ENCODE measurements at places on chromosomes 5 and 9.
A peak's percentile ranks its signal among the peaks of the same experiment; 100 is the strongest.

DNA sequence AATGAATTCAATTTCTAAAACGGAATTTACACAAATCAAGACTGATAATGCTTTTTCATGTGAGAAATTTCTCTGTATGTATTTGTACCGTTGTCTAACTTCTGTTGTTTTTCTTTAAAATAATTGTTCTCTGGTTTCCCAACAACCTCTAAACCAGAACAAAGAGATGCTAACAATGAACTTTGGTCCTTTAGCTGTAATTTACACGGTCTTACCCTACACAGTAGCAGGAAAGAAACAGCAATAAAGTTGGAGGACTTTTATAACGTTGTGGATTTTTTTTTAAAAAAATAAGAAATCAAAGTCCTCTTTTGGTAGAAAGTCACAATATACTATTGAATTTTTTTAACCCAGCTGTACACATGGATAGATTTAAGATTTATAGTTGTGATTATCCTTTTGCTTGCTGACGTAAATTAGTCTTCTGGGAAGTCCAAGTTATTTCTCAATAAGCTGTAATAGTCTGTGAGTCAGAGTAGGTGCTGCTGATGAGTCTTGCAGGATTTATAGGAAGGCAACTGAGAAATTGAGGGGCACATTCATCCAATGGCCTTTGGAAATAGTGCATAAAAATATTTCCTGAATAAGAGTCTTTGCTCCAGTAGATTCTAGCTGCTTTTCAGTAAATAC is 76.8 kb upstream of the PCSK1 start:
- peak; percentile 49 for DNase-seq

- no peak for DNase-seq
These were observed 64.8 kb downstream of the HMCN2 start for GRCh38 chr9:130330202-130330862.

- no peak for DNase-seq
These were observed 176.0 kb downstream of the OLFM1 start for GRCh38 chr9:135263511-135263910.

DNA sequence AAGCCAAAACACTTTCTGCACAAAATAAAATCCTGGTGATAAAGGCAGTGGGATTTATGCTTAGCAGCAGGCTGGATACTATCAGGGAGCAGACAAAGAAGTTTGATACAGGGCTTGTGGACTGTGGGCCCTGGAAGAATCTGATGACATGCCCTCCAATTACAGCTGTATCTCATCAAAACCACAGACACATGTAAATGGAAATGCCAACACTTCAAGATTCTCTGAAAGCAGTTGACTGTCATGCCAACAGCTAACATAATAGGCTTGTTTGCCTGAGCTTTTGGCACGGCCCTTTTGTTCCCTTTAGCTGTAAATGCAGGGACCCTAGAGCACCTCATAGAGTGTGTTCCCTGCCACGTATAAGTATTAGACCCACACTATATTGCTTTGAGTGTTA is 114.4 kb downstream of the STK32A start:
- no peak for DNase-seq

- no peak for DNase-seq
These were observed 139.2 kb downstream of the GABBR2 start for GRCh38 chr9:98569491-98569890.

DNA sequence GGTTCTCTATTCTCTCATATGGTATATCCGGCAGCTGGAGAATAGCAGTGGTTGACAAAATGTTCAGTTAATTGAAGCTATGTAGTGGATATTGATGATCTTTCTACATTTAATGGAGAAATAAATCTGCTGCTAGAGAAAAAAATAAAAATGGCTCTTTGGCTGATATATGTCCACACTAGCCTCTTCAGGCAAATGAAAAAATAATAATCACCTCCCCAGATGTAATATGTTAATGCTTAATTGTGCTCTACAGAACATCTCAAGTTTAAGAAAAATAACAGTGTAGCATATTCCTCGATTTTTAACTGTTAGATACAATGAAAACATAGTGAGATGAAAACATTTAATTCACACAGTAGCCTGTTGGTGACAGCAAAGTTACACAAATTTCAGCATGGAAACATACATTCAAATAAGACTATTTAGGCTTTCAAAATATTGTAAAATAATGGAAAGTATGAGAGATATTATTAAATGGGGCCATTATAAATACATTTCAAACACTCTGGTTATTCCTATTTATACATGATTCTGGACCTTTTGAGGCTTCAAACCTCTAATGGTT is 543.0 kb downstream of the MAT2B start:
- DNase-seq = no peak

DNA sequence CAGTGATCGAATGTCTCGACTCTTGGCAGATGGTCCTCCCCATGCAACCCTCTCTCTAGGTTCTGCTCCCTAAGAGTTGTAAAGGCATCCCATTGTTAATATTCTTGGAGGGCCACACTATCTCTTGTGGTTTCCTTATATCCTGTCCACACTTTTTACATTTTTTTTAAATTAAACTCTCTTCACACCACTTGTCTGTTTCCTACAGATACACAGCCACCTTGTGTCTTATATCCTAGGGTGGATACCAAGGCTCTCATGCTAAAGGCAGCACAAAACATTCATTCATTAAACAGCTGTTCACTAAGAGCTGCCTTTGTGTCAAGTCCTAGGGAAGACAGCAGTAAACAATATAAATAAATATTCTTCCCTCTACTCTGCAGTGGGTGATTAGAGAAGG is 60.5 kb upstream of the SHISAL2B start:
- no peak for DNase-seq

- no peak for DNase-seq
These were observed 39.6 kb downstream of the AGTPBP1 start for GRCh38 chr9:85702191-85702590.

GRCh38 chr5:5335700-5336264 is 86.7 kb upstream of the ICE1 start:
- no peak for DNase-seq

DNA sequence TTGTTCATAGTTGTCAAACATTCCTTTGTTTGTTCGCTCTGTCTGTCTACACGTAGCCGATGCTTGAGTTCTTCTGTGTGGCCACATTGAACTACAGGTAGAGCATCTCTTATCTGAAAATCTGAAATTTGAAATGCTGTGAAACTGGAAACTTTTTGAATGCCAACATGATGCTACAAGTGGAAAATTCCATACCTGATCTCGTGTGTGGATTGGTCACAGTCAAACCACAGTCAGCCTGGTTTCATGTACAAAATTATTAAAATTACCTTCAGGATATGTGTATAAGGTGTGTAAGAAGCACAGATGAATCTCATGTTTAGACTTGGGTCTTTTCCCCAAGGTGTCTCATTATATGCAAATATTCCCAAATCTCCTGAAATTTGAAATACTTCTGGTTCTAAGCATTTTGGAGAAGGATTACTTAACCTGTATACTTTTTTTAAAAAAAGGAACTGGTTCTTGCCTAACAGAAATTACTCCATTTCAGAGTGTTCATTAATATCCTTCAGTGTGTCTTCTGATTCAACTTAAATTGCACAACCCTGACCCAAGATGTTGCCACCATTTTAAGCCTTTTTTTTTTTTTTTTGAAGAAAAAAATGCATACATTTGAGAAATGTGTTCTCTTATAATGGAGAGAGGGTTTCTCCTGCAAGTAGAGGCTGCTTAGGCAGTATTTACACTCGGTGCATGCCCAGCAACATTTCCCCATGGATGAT is 254.3 kb downstream of the MAST4 start:
- DNase-seq = no peak

- no peak for DNase-seq
These were observed 307.3 kb upstream of the MPDZ start for GRCh38 chr9:13586587-13587374.

- no peak for DNase-seq
These were observed 127.4 kb upstream of the TMEM161B start for GRCh38 chr5:88396000-88396535.

GRCh38 chr5:93100428-93100827 is 480.6 kb downstream of the NR2F1-AS1 start:
- DNase-seq = no peak

DNA sequence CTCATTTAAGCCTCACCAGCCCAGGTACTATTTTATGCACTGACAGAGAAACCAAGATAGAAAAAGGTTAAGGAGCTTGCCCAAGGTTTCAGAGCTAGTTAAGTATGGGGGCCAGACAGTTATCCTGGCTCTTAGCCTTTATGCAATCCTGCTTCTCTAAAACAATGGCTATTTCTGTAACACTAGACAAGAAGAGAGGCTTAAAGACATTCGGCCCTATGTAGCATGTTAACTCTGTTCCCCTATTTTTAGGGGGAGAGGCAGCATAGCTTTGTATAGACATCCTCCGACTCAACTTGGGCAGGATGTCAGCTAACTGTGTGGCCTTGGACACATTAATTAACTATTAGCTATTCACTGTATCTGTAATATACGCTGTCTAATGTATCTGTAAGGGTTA is 54.6 kb downstream of the LHFPL2 start:
- DNase-seq = no peak

GRCh38 chr5:107467137-107467932 is 203.4 kb downstream of the EFNA5 start:
- no peak for DNase-seq

- no peak for DNase-seq
These were observed 42.6 kb downstream of the RGS3 start for GRCh38 chr9:113506090-113506589.

DNA sequence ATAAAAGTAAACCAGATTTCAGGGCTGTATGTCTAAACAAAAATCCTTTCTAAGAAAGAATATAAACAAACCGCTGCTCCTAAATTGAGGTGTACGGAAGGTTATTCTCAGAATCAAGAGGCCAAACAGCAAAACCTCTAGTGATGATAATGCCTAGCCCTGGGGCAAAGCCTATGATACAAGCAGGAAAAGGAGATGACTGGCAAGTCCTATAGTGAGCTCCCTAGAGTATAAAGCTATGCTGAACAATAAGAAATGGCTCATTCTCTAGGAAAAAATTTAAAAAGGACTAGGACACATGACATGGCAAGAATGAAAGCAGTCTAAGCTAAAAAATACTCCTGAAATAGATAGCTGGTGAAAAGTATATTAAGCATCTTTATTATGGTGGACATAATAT is 187.1 kb downstream of the BNC2 start:
- DNase-seq = no peak

DNA sequence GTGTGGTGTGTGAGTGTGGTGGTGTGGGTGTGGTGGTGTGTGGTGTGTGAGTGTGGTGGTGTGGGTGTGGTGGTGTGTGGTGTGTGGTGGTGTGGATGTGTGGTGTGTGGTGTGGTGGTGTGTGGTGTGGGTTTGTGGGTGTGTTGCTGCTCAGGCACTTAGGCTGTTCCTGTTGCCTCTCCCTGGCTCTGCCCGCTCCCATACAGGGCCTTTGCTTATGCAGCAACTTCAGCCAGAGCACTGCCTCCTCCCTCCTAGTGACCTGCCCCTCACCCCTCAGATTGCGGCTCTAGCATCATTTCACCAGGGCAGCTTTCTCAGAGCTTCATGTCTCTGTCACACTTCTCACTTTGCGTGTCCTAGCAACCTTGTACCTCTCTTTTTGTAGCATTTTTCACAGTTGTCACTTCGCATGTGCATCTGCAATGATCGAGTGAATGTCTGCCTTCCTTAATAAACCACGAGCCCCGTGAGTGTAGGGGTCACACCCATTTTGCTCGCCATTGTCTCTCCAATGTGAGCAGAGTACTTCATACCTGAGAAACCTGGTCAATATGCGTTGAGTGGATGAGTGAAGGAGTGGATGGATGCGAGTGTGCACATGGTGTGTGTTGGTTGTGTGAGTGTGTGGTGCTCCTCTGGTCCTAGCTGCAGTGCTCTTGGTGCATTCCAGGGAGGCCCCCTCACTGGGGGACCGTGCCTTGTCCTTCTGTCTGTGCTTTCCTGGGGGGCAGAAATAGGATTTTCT is 167.9 kb upstream of the PANK3 start:
- peak; percentile 22 for DNase-seq

DNA sequence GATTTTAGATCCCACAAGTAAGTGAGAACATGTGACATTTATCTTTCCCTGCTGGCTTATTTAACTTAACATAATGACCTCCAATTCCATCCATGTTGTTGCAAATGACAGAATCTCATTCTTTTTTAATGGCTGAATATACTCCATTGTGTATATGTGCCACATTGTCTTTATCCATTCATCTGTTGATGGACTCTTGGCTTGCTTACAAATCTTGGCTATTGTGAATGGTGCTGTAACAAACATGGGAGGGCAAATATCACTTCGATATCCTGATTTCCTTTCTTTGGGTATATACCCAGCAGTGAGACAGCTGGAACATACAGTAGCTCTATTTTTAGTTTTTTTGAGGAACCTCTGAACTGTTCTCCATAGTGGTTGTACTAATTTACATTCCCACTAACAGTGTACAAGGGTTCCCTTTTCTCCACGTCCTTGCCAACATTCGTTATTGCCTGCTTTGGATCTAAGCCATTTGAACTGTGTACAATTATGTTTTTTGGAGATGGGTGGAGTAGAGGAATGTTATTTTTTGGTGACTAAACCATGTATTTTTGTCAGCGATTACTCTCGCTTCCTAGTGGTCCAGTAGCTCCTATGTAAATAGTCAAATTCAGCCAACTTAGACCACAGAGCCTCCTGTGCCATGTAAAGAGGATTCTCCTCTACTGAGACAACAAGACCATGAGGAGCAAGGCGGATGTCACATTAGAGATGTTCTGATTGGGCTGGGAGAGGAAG is 60.6 kb downstream of the TNFSF15 start:
- DNase-seq = no peak

DNA sequence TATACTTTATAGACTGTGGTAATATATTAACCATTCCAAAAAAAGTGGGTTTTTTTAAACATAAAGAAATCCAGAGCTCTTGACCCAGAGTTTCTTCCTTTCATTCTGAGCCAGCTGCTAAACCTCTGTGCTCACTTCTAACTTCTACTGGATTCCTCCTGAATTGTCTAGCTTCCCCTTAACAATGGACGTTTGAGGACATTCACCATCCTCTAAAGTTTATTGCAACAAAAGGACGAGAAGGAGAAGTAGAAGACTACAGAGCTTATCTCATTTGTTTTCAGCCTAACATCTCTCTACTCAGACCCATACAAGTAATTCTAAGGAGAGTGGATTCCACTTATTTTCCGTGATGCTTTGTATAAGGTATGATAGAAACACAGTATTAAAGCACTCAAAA is 284.2 kb downstream of the MAST4 start:
- DNase-seq = no peak

GRCh38 chr5:124921694-124922093 is 175.3 kb upstream of the ZNF608 start:
- no peak for DNase-seq

DNA sequence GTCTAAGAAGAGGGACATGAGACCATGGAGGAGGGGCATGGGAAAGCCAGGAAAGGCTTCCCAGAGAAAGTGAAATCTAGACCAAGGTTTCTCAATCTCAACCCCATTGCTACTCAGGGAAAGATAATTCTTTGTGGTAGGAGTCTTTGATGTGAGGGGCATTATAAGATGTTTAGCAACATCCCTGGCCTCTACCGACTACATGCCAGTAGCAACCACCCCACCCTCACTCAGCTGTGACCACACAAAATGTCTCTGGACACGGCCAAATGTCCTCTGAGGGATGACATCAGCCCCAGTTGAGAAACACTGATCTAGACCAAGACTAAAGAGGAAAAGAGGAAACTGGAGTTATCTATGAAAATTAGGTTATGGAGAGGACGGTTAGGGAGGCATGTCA is 298.5 kb upstream of the KIF2A start:
- no peak for DNase-seq

GRCh38 chr5:135011355-135012032 is 22.5 kb downstream of the PITX1 start:
- no peak for DNase-seq

Data from SW480 (cell line).